ENCODE measurements at places on chromosomes 6 and 20.

- DNase-seq, result peak; percentile 94
Measured at GRCh38 chr6:83183082-83183828, 9.8 kb downstream of the PGM3 start.

GRCh38 chr6:169994739-169995138 is 243.3 kb downstream of the ERMARD start:
- DNase-seq, result no peak

GRCh38 chr6:153673750-153674149 is 365.3 kb upstream of the OPRM1 start:
- no peak for DNase-seq

DNA sequence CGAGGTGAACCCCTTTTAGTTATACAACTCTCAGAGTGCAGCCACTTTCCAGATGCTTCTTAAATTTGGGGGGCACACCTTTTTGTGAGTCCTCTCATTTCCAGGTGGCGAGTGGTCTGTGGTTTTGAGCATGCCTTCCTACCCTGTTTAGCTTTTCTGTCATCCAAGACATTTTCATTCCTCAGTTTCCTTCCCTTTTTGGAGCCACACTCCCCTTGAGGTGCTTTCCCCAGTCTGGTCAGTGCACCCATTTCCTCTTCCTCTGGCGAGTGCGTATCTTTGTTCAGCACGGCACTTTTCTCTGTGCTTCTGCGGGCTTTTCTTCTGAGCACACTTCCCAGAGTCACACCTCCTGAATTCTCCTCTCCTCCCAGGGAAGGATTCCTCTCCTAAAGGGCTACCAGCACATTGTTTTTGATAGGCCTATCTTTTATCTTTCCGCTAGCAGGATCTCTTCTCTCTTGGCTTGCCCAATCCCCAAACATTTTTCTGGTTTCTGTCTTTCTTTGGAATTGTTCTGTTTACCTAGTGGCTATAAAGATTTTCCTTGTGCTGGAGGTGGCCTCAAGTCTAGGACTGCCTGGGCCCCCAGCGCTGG is 1.4 kb downstream of the PHF20 start:
- peak; percentile 29 for DNase-seq

DNA sequence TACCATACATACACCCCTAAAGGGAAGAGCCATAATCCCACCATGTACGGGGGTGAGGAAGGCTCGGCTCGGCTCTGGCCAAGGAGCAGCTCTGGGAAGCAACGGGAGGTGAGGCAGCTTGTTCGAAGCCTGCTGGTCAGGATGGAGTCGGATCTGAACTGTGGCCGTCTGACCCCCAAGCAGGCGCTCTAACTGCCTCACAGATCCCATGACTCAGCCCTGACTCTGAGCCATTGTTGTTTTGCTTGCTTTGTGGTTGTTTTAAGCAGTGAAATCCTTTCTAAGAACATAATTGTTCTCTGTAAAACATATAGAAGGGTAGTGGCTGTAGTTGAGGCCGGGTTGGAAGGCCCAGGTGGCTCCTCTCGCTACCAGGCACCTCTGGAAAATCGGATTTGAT is 10.9 kb downstream of the C6orf132 start:
- peak; percentile 90 for DNase-seq

GRCh38 chr6:156824142-156824541 is 47.0 kb downstream of the ARID1B start:
- no peak for DNase-seq
